ENCODE measurements at places on chromosomes 7 and 10.

GRCh38 chr10:114048472-114048871 lies 4.8 kb downstream of the ADRB1 start:
- DNase-seq, result no peak

- DNase-seq, result no peak
Measured at GRCh38 chr10:132370426-132371340, 26.3 kb upstream of the PWWP2B start.

DNA sequence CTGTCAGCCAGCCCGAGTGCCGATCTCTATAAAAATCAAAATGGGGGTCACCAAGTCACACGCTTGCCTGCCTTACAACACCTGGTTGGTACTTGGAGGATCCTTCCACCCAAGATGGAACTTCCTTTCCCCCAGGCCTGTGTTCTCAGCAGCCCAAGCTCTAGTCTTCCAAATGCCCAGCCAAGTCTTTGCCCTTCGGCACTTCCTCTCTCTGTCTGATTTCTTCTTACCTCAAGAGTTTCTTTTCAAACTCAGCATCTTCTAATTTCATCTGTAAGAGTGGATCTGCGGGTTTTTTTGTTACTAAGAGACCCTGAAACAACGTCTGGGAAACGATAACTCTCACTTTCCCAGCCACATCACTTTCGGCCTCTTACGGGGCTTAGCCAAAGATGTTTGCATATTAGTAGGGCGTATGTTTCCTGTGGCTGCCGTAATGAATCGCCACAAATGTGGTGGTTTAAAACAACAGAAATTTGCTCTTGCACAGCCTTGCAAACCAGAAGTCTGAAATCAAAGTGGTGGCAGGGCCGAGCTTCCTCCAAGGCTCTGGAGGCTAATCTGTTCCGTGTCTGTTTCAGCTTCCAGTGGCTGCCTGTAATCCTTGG lies 219.9 kb downstream of the TCF7L2 start:
- no peak for DNase-seq

DNA sequence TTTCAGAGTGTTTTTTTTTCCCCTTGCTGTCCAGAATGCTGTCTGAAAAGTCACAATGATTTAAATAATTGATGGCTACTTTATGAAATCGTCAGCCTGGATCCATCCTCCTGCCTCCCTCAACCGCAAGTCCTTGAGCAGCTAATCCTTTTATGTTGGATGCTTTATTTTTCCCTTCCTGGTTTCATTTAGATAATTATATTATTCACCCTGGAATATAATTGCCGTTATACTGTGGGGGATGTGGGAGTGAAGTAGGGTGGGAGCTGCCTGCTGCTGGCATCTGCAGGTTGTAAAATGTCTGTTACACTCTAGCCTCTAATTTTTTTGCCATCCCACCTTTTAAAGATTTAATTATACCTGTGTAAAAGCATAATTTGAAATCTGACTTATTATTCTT lies 290.5 kb upstream of the LRGUK start:
- no peak for DNase-seq

- DNase-seq, result no peak
Measured at GRCh38 chr10:102491136-102491535, 11.4 kb downstream of the ACTR1A start.

DNA sequence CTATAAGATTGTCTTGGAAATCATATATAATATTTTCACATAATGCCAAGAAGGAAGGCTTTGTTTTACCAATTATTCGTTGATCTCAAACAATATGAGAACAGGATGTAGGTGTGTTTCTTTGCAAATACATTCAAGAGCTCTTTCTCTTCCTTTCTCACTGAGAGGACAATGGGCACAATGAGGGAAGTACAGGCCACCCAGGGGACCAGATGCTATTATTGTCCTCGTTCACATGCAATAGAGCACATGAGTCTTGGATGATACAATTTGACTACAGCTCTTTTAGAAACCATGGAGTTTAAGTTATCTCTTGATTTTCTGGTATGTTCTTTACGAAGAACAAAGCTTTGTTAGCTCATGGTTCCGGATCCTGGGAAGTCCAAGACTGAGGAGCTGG lies 323.7 kb upstream of the KLF6 start:
- no peak for DNase-seq

GRCh38 chr10:80697926-80698325 lies 160.2 kb downstream of the SH2D4B start:
- no peak for DNase-seq
